MV-4-11 (cell line): ENCODE measurements at places on chromosomes 12 and 14.

GRCh38 chr14:25756876-25757275 lies 706.9 kb upstream of the STXBP6 start:
- DNase-seq = no peak

GRCh38 chr12:78641837-78642423 lies 222.6 kb upstream of the SYT1 start:
- no peak for DNase-seq

GRCh38 chr14:56280843-56281242 lies 162.6 kb downstream of the PELI2 start:
- DNase-seq = no peak

- no peak for DNase-seq
Observed at GRCh38 chr12:64171715-64172114, 50.4 kb downstream of the KICS2 start.
